ENCODE measurements at places on chromosomes 5 and 9.
A peak's percentile ranks its signal among the peaks of the same experiment; 100 is the strongest.

- DNase-seq: peak; percentile 24
Measured at GRCh38 chr9:79129865-79130480, 441.8 kb upstream of the TLE4 start.

GRCh38 chr9:101601904-101602765, 7.4 kb upstream of the PPP3R2 start:
- DNase-seq: peak; percentile 7

- peak; percentile 83 for DNase-seq
Measured at GRCh38 chr9:129482521-129483414, 138.1 kb downstream of the C9orf50 start.

- DNase-seq: no peak
Measured at GRCh38 chr9:92603990-92604389, 65.9 kb downstream of the IPPK start.

Measured in AG09319 (cell line).